Femur (tissue), 1 donor: ENCODE measurements at places on chromosomes 16 and 17.

GRCh38 chr17:79983456-79983855 lies 52.2 kb downstream of the TBC1D16 start:
- DNase-seq: peak; percentile 21

GRCh38 chr16:70700101-70701020 lies 14.5 kb upstream of the MTSS2 start:
- DNase-seq: peak; percentile 87

DNA sequence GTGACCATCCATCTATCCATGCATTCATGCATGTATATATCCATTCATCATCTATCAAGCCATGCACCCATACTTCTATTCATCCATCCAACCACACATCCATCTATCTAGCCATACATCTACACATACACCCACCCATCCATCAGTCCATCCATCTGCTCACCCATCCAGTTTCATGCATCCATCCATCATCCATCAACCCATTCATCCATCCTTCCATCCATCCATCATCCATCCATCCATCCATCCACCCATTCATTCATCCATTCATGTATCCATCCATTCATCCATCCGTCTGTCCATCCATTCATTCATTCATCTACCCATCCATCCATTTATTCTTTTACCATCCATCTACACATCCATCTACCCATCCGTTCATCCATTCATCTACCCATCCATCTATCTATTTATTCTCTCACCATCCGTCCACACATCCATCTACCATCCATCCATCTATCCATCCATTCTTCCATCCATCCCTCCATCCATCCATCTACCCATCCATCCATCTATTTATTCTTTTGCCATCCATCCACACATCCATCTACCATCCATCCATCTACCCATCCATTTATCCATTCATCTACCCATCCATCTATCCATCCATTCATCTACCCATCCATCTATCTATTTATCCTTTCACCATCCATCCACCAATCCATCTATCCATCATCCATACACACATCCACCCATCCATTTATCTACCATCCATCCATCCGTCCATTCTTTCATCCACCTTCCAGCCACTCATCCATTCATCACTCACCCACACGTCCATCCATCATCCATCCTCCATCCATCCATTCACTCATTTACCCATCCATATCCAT lies 3.2 kb downstream of the CCL17 start:
- DNase-seq: no peak

- DNase-seq: no peak
These were observed 155.5 kb downstream of the PMP22 start for GRCh38 chr17:15109608-15110007.

GRCh38 chr17:49000943-49001342 lies 3.8 kb downstream of the IGF2BP1 start:
- no peak for DNase-seq

DNA sequence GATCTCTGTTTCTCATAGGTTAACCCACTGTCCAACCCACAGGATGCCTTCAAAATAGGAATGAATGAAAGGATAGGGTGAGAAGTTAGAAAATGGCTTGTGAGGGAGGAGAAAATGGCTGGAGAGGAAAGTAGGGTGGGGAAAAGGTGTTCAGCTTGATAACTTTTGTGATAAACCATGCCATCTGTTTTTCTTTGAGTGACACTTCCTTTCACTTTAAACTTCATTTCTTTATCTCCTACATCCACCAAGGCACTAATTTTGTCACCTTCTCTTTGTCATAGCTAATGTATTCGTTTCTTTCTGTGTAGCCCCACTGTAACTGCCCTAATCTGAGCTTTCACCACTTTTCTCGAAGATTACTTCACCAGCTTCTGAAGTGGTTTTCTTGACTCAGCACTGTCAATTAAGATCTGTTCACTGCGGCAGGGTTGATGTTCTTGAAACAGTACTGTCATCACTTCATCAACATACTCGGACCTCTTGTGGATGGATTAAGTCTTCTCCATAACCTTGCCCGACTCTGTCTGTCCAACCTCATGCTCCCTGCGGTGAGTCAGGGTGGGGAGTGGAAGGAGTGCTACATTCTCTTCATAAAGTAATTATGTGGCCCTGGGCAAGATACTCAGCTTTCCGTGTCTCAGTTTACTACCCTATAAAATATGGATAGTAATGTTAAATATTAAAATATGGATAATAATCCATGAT lies 5.5 kb upstream of the KRT10 start:
- DNase-seq: no peak

DNA sequence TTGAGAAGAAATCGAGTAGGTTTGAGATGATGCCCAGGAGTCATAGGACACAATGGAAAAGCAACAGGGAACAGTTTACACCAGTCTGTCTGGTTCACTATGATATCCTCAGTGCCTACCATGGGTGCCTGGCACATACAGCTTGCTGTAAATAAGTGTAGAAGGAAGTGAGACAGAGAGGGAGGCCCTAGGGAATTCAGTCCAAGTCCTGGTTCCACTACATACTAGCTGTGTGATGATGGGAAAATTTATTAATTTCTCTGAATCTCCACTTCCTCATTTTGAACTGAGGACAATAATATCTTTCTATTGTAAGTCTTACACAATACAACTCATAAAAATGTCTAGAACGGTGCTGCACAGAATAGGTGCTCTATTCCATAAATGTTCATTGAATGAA lies 53.3 kb upstream of the LYRM9 start:
- DNase-seq: no peak
